NCI-H1092 treated with DMSO at 0.1 percent for 48 hours (cell line): ENCODE measurements at places on chromosomes 5 and 9.

GRCh38 chr5:7683753-7684152 lies 167.2 kb downstream of the CFAP90 start:
- DNase-seq: no peak

DNA sequence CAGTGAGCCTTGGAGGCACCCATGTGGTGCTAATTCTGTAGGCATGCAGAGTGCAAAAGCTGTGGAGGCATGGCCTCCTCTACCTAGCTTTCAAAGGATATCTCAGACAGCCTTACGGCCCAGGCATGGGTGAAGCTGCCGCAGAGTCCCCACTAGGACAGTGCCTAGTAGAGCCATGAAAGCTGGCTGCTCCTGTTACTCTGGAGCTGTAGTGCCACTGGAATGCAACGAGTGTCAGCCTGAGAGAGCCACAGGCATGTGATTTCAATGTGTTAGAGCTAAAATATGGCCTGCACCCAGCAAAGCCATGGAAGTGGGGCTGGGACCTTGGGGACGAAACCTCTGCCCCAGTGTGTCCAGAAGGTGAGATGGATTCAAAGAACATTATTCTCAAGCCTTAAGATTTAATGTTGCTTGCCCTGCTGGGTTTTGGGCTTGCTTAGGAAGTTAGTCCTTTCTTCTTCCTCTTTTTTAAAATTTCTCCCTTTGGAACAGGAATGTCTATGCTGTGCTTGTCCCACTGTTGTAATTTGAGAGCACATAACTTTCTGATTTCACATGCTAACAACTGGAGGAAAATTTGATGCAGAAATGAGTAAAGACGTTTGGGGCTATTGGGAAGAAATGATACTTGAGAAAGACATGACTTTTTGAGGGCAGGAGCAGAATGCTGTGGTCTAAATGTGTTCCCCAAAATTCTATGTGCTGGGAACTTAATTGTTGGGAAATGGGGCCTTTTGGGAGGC lies 298.4 kb downstream of the PSAT1 start:
- no peak for DNase-seq

- DNase-seq: no peak
These were observed 465.3 kb upstream of the ARRDC3 start for GRCh38 chr5:91848453-91848852.

DNA sequence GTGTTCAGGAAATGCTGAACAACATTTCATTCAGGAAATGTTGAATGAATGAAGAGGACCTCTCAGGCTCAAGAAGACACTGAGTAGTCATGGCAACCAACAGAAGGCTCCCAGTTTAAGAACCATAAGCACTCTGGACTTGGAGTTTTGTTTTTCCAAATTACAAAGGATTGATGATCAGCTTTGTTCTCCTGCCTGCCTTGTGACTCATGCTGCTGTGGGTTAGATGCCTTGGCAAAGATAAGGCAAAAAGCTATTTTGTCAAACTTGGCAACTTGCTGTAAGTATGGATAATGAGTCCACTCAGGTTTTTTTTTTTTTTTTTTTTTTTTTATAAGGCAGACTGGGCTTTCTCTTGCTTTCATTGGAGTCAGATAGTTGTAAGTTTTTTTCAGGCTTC lies 365.0 kb downstream of the TMEM232 start:
- no peak for DNase-seq

DNA sequence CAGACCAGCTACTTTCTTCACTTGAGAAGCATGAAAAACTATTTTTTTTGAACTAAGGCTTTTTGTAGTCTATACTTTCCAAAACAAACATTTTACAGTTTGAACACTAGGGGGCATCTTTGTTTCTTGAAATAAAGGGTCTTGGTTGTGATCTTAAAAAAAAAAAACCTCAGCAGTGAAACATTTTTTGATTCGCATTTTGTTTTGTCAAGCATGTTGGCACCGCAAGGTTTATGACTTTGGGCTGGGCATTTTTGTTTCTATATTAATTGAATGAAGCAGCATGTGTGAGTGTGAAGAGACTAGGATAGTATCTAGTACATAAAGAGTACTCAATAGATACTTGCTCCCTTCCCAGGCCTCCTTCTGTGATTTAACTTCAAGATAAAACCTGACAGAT lies 31.6 kb upstream of the ACOT12 start:
- peak; percentile 39 for DNase-seq

GRCh38 chr5:35143841-35144240 lies 86.4 kb downstream of the PRLR start:
- no peak for DNase-seq

DNA sequence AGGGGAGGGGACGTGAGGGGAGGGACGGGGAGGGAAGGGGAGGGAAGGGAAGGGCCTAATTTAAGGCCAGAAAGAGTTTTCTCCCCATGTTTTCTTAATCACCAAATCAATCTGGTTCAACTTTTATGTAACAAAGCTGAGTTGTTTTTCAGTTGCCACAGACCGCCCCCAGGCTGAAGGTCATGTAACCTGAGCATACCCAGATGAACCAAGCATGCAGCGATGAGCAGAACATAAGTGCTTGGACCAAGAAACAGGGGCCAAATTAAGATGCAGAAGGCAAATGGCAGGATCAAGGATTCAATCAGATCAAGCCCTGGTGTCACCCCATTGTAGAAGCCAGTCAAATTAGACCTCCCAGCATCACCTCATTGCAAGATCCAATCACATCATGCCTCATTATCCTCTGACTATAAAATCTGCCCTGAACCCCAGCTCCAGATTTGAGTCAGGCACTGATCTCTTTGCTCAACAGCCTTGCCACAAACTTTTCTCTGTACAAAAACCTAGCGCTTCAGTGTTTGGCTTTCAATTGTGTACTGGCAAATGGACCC lies 113.5 kb upstream of the TNPO1 start:
- no peak for DNase-seq

DNA sequence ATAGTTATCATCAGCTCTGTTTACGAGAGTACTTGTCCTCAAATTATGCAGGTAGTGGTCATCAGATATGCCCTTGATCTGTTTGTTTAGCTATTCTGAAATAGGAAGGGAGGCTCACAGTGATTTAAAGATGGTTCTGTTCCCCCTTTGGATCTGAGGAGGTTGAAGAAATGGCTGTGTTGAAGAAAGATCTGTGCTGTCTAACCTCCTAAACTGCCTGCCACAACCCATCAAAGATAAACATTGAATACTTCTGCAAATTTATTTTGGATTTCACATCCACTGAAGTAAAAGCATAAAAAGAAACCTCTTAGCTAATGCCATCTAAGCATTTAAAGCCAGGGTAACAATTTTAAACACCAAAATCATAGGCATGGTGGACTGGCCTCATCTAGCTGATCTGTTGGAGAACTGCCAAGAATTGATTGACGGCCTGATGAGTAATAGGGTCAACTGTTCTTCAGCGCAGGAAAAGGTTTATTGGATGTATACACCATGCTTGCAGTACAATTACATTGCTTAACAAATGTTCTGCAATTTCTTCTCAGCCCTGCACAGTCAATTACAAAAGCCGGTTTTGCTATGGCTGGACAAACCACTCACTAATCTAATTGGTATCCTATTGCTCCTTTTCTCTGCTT lies 97.6 kb downstream of the SEMA6A start:
- DNase-seq: no peak

- DNase-seq: no peak
These were observed 159.5 kb downstream of the FGF18 start for GRCh38 chr5:171578829-171579491.

DNA sequence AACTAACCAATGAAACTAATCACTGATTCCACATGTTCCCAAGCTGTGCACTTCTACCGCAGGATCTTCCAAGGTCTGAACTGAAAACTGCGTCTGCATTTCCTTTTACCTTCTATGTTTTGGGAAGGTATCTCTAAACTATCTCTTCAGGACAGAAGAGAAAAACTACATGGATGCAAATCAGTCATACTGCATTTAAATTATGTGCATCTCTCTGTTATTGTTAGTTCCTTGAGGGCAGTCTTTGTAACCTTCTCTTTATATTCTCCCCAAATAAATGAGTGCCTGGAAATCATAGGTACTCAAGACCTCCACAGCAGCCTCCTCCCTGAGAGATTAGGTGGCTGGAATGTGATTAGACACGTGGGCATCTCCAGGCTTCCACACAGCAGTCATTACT lies 17.1 kb downstream of the MTX3 start:
- no peak for DNase-seq

DNA sequence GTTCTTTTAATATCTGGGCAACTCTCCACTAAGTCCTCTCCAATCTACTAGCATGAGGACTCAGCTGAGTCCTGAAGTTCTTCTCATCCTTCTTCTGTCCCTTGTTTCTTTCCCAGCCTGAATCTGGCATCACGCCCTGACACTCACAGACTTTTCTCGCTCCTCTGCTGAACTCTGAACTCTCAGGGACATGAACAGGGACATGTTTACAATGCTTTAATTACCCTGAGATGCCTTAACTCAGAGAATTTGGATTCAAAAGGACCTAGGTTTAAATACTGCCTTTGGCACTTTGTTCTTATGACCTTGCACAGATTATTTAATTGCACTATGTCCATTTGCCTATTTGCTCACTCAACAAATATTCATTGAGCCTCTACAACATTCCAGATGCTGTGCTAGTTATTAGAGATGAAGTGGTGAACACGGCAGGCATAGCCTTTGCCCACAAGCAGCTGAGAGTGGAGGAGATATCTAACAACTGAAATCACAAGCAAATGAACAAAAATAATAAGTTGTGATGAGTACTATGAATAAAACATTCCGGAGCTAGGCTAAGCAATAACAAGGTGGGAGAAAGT lies 106.0 kb downstream of the ADRB2 start:
- DNase-seq: no peak

GRCh38 chr5:68345582-68345981 lies 130.0 kb downstream of the PIK3R1 start:
- no peak for DNase-seq

GRCh38 chr5:176620333-176620981 lies 9.9 kb downstream of the SNCB start:
- no peak for DNase-seq

DNA sequence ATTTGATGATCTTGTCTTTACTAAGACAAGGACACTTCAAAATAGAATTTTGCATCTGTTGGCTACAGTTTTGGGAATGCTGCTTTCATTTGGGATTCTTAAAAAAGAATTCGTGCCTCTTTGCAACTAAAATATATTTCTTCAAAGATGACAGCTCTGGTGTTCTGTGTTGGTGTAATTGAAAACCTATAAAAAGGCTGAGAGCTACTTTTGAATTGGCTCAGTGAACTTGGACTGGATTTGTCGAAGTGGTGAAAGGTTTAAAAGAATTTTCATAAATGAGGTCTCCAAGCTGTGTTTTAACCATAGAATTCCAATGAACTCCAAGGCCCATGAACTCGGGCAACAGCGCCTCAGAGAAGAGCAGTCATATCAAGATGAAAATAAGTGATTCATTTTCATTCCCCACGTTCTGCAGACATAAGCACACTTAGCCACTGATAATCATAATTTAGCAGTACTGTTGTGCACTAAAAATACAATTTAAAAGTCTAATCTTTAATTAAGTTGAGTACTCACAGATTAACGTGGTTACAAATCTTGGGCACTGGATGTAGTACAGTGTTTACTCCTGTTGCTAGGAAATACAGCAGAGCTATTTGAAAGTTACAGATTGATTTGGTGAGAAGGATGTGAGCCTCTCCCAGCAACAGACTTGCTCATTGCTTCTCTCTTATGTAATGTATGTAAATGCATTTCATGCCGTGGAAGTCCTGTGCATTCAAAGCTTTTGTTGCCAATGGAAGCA lies 10.9 kb downstream of the SNCAIP start:
- DNase-seq: no peak

- no peak for DNase-seq
These were observed at the start of gene TAL2 for GRCh38 chr9:105662184-105663104. TAL2 (plus strand) TSS chr9:105662457; CDS start chr9:105662497, 40 bp downstream.

DNA sequence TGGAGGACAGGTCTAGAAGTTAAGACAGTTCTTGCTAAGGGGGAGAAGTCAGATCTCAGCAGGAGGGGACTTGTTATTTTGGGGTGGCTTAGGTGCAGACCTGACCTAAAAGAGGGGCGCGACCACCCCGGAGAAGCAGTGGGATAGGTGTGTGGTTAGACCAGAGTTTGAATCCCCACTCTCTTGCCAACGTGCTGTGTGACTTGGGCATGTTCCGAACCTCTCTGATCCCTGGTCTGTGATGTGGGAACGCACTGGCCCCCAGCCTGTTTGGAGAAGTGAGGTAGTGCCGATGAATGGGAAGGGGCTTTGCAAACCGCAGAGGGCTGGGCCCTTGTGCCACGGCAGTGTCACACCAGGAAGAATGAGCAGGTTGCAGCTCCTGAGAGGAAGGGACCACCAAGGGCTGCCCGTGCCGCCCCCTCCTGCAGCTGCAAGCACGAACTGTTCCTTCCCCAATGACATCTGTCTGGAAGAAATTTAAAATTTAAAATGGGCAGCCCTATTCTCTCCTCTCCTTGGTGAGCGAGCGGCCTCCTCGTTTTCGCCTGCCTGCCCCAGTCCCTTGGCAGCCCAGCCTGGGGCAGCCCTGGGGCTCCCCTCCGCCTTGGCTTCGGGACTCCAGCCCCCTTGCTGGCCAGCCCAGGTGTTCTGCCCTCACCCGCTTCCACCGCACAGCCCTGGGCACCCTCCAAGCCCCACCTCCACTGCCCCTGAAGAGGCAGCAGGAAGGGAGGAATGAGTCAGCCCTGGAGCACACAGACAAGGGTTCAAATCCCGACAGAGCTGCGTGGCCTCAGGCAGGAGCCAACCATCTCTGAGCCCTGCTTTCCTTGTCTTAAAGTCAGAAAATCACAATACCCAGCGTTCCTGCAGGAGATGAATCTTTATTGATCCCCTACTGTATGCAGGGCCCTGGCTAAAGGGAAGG lies 1.6 kb downstream of the FIBCD1 start:
- DNase-seq: no peak
